ENCODE measurements at places on chromosomes 11 and 22. TPM values are rescaled to one million over a fixed set of nuclear protein-coding genes. Genes with fewer than 3 reads are reported as not detected.

LTBP3 gene
- 66.6 TPM for total RNA-seq

AGBL2 gene
- total RNA-seq: 6.0 TPM

SMTNL1 gene
- total RNA-seq: not detected

TCN1 gene
- not detected for total RNA-seq

MS4A6E gene
- not detected for total RNA-seq

C22orf23 gene
- total RNA-seq: not detected

SH3BP1 gene
- 82.9 TPM for total RNA-seq

GAL3ST3 gene
- total RNA-seq: 0.14 TPM

ROBO4 gene
- not detected for total RNA-seq

CAPN5 gene
- total RNA-seq: 2.5 TPM

SAA2 gene
- total RNA-seq: not detected

RRP8 gene
- 24.9 TPM for total RNA-seq

APOL3 gene
- 70.0 TPM for total RNA-seq

TMEM191B gene
- total RNA-seq: 1.9 TPM

HBG2 gene
- total RNA-seq: not detected

MRGPRX3 gene
- not detected for total RNA-seq

MMP8 gene
- not detected for total RNA-seq

DDI1 gene
- not detected for total RNA-seq

ART5 gene
- not detected for total RNA-seq

APOBEC3A gene
- not detected for total RNA-seq

C11orf87 gene
- total RNA-seq: not detected

SULT4A1 gene
- total RNA-seq: 0.29 TPM

Data from activated naive CD4-positive, alpha-beta T cell treated with anti-CD3 and anti-CD28 coated beads, Interleukin-2, amount 50 U/mL, for 72 hours (primary cell).